Activated CD8-positive, alpha-beta T cell treated with anti-CD3 and anti-CD28 coated beads for 36 hours (primary cell): ENCODE measurements at places on chromosomes 1 and 21.

GRCh38 chr1:226965581-226966440 lies 25.7 kb downstream of the COQ8A start:
- H3K4me1 ChIP-seq: peaks cover 6% of the 10 kb centered on the region
- H3K27ac ChIP-seq: no peak overlapping the region
- H3K27me3 ChIP-seq: no peaks in the 10 kb centered on the region
- H3K36me3 ChIP-seq: peaks cover 23% of the 10 kb centered on the region
- no peak overlapping the region for H3K4me3 ChIP-seq

DNA sequence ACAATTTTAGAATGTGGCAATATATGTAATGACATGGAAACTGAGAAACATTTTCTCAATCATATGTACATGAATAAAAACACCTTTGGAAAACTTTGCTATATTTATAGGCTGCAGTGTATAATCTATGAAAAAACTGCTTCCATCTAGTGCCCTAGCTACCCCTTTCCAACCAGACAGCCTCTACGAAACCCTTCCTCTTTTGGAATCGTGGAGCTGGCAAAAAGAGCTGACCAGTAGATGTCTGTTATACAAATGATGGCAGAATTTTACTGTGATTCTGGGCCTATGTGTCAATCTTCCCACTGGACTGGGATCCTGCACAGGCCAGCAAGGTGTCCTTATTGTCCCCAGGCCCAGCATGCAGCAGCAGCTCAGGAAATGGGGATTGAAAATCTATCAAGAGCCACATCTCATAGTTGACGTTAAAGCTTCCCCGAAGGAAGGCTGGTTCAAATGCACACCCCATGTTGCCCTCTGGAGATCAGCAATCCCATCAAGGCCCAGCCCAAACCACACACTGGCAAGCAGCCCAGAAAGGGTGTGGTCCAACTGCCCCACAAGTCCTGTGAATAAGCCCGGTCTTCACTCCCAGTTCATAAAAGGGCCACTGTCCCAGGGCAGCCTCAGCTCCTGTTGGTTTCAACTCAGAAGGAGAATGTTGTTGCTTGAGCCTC lies 8.8 kb upstream of the FAM20B start:
- no peaks in the 10 kb centered on the region for H3K4me1 ChIP-seq
- DNase-seq: no peak
- H3K4me3 ChIP-seq: no peak overlapping the region
- H3K27ac ChIP-seq: no peak overlapping the region
- peaks cover 2% of the 10 kb centered on the region for H3K27me3 ChIP-seq

GRCh38 chr1:184935920-184936798 lies 38.1 kb downstream of the NIBAN1 start:
- peaks cover 2% of the 10 kb centered on the region for H3K36me3 ChIP-seq
- H3K27me3 ChIP-seq: no peaks in the 10 kb centered on the region
- H3K4me1 ChIP-seq: peaks cover 4% of the 10 kb centered on the region
- no peak overlapping the region for H3K27ac ChIP-seq

DNA sequence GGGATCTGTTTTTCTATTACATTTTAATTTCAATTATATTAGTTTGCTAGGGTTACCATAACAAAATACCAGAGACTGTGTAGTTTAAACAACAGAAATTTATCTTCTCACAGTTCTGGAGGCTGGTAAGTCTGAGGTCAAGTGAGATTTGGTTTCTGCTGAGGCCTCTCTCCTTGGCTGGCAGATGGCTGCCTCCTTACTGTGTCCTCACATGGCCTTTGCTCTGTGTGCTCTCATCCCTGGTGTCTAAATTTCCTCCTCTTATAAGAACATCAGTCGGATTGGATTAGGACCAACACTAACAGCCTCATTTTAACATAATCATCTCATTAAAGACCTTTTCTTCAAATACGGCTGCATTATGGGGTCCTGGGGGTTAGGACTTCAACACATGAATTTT lies 195.2 kb upstream of the CHODL start:
- DNase-seq: no peak
- H3K27ac ChIP-seq: no peak overlapping the region
- no peaks in the 10 kb centered on the region for H3K4me1 ChIP-seq
- no peaks in the 10 kb centered on the region for H3K27me3 ChIP-seq
- no peaks in the 10 kb centered on the region for H3K36me3 ChIP-seq

- peaks cover 10% of the 10 kb centered on the region for H3K4me1 ChIP-seq
- H3K36me3 ChIP-seq: no peaks in the 10 kb centered on the region
- no peak overlapping the region for H3K27ac ChIP-seq
- H3K27me3 ChIP-seq: no peaks in the 10 kb centered on the region
- no peak for DNase-seq
Measured at GRCh38 chr1:43538969-43539368, 8.3 kb downstream of the PTPRF start.

- no peak overlapping the region for H3K4me3 ChIP-seq
- DNase-seq: no peak
- peaks cover 26% of the 10 kb centered on the region for H3K36me3 ChIP-seq
Measured at GRCh38 chr1:167776151-167776550, 54.4 kb downstream of the MPZL1 start.

DNA sequence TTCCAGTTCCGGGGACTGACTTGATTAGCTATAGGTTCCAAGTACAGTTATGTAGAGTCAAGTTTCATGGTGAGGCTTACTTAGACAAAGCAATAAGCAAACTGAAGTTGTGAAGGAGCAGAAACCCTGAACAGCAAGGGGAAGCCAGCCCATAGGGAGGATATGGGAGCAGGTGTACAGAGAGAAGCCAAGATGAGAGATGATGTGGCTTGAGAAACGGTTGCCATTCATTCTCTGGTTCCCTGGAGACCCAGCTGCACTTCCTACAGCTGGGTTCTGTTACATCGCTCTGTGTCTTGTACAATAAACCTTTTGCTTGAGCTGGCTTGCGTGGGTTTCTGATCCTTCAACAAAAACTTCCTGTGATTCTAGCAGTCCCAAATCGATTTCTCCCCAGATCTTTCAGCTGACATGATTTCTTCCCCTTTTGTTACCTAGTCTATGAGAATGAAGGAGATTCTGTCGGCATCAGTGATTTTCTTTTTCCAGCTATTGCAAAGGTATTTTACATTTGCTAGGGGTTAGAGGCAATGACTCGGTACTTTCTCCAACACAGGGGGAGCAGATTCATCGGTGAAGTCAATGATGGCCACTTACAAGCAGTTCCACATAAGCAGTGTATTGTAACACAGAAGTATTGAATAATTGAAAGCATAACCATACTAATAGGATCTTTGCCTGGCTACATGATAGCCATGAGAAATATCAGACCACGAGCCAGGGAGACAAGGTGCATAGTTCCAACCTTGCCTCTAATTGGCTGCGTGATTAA lies 67.3 kb downstream of the URB2 start:
- no peak overlapping the region for H3K27ac ChIP-seq
- no peaks in the 10 kb centered on the region for H3K36me3 ChIP-seq
- H3K4me1 ChIP-seq: peaks cover 18% of the 10 kb centered on the region
- no peaks in the 10 kb centered on the region for H3K27me3 ChIP-seq
- H3K4me3 ChIP-seq: no peak overlapping the region

- H3K27ac ChIP-seq: no peak overlapping the region
- H3K4me3 ChIP-seq: no peak overlapping the region
- DNase-seq: no peak
- no peaks in the 10 kb centered on the region for H3K36me3 ChIP-seq
Measured at GRCh38 chr1:104921525-104921924, 1171.8 kb downstream of the AMY1C start.

- H3K36me3 ChIP-seq: no peaks in the 10 kb centered on the region
- DNase-seq: no peak
Measured at GRCh38 chr1:201628490-201628889, 89.6 kb downstream of the NAV1 start.

DNA sequence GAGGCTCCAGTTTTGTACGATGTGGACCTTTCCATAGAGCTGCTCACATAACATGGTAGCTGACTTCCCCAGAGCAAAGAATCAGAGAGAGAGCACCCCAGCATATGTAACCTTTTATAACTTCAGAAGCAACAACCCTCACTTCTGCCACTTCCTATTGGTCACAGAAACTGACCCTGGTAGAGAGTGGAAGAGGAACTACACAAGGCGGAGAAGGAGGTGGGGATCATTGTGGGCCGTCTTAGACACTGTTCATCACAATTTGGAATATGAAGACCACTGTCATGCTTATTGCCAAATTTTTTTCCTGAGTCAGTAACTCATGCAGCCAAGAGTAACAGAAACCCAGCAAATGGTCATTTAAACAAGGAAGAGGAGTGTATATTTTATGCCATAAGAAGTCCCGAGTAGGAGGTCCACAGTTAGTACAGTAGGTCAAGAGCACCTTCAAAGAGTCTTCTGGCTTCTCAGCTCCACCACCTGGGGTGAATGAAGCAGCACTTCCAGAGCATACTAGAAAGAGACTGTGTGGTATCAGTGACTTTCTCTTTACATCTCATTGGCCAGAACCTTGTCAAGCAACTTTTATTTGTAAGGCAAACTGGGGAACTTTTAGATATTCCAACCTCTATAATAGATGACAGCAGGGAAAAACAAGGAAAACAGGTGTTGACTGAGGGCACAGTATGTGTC lies 71.8 kb downstream of the ODF2L start:
- no peak for DNase-seq
- no peak overlapping the region for H3K27ac ChIP-seq
- H3K36me3 ChIP-seq: no peaks in the 10 kb centered on the region
- H3K4me1 ChIP-seq: no peaks in the 10 kb centered on the region

- H3K27me3 ChIP-seq: no peaks in the 10 kb centered on the region
- no peak overlapping the region for H3K4me3 ChIP-seq
- H3K27ac ChIP-seq: no peak overlapping the region
- no peak for DNase-seq
- H3K4me1 ChIP-seq: no peaks in the 10 kb centered on the region
Measured at GRCh38 chr1:79585801-79586200, 579.3 kb upstream of the ADGRL4 start.

GRCh38 chr1:24283326-24284155 lies 35.6 kb upstream of the GRHL3 start:
- H3K27ac ChIP-seq: no peak overlapping the region
- DNase-seq: no peak
- no peaks in the 10 kb centered on the region for H3K36me3 ChIP-seq
- H3K4me3 ChIP-seq: no peak overlapping the region

- no peak overlapping the region for H3K27ac ChIP-seq
- H3K36me3 ChIP-seq: peaks cover 16% of the 10 kb centered on the region
- peak overlapping the region; percentile 61 for H3K4me3 ChIP-seq
Measured at GRCh38 chr1:41639332-41639936, 155.0 kb upstream of the EDN2 start.

DNA sequence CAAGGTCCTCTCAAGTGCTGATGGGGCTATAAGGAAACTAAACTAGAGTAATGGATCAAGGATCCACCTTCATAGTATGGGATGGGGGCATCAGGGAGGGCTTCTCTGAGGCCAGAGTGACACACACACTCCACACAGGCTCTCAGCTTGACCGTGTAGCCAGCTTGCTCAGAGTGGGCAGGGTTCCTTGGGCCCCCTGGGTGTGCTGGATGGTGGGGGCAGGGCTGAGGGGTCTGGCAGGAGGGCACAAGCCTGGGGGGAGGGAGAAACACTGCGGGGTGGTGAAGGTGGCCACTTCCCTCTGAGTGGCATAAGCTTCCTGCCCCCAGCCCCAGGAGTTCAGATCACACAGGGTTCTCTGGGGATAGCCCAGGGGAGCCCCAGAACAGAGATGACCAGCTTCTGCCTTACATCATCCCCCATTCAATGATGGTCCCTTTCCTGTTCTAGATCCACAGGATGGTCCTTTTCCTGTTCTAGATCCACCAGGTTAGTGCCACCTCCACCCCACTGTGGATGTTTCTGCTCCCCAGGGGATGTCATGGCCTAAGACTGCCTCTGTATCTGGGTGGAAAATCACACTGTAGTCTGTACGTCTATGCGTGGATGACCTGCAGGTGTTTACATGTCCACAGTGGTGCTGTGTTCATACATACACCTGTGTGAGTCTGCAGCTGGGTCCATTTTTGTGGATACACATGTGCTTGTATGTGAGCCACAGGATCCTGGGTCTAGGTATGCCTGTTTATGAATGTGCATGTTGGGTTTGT lies 525.0 kb downstream of the PTPRU start:
- H3K27ac ChIP-seq: no peak overlapping the region
- peaks cover 12% of the 10 kb centered on the region for H3K27me3 ChIP-seq
- H3K4me3 ChIP-seq: no peak overlapping the region
- no peak for DNase-seq
- H3K4me1 ChIP-seq: no peaks in the 10 kb centered on the region
- H3K36me3 ChIP-seq: no peaks in the 10 kb centered on the region

DNA sequence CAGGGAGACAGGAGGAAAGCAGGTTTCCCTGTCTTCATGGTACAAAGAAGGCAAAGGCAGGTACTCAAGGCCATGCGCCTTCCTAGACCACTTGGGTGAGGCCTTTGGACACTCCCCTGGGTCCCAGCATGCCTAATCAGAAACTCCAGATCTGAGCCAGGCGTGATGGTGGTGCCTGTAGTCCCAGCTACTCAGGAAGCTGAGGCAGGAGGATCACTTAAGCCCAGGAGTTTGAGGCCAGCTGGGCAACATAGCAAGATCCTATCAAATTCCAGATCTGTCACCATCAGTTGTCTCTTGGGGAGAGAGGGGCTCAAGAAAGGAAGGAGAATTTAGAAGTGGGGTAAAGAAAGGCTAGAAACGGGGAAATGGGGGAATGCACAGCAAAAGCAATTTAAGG lies 96.3 kb upstream of the SLC25A33 start:
- H3K4me1 ChIP-seq: no peaks in the 10 kb centered on the region
- H3K27me3 ChIP-seq: peaks cover 5% of the 10 kb centered on the region
- no peak for DNase-seq
- no peak overlapping the region for H3K27ac ChIP-seq

- no peak for DNase-seq
- H3K27ac ChIP-seq: no peak overlapping the region
- no peaks in the 10 kb centered on the region for H3K4me1 ChIP-seq
- no peaks in the 10 kb centered on the region for H3K36me3 ChIP-seq
Measured at GRCh38 chr1:70807088-70807664, 240.4 kb downstream of the PTGER3 start.

GRCh38 chr1:18008081-18008480 lies 99.5 kb upstream of the IGSF21 start:
- H3K36me3 ChIP-seq: no peaks in the 10 kb centered on the region
- H3K4me3 ChIP-seq: no peak overlapping the region
- H3K4me1 ChIP-seq: no peaks in the 10 kb centered on the region
- DNase-seq: no peak
- H3K27ac ChIP-seq: no peak overlapping the region
- H3K27me3 ChIP-seq: peaks cover 14% of the 10 kb centered on the region

DNA sequence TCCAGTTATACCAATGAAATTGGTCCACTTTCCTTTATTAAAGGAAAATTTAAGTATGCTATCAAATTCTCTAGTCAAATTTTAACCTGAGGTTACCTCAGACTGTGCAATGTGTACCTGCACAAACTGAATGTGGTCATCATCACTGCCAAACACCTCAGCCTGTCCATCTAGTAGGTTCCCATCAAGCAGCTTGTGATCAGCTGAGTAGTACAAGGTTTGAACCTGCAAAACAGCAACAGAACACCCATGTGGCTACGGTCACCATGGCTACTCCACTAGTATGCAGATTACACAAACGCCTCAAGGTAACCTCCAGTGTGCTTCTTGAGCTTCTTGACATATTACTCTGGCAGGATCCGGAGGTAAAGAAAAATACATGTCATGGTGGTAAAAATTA lies 11.6 kb downstream of the IVNS1ABP start:
- no peak overlapping the region for H3K4me3 ChIP-seq
- DNase-seq: no peak
- H3K27ac ChIP-seq: no peak overlapping the region
